NCI-H2029 treated with DMSO at 0.1 percent for 48 hours (cell line): ENCODE measurements at places on chromosomes 11 and 22.

DNA sequence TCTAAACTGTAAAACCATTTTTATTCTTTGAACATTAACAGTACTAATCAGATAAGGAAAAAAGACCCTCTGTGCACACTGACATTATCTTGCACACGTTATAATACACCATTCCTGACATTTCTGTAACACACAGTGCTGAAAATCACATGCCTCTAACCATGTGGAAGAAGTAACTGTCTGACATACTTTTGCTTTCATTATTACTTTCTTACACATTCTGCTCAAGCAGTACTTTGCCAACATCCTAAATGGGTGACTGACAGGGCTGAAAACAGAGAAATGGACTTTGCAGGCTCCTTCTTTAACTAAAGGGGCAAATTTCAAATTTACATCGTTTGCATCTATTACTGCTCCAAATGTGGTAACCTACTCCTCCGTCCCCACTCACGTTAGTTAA, 22.8 kb upstream of the TP53AIP1 start:
- DNase-seq, result no peak

- DNase-seq, result peak; percentile 44
Observed at GRCh38 chr11:72005347-72006260, 6.9 kb downstream of the IL18BP start.

DNA sequence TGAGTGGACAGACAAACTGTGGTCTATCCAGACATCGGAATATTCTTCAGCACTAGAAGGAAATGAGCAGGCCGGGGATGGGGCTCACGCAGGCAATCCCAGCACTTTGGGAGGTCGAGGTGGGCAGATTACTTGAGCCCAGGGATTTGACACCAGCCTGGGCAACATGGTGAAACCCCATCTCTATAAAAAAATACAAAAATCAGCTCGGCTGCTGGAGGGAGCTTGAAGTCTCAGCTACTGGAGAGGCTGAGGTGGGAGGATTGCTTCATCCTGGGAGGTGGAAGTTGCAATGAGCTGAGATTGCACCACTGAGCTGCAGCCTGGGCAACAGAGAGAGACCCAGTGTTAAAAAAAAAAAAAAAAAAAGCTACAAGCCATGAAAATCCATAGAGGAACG, 8.0 kb upstream of the CTSD start:
- DNase-seq, result no peak

DNA sequence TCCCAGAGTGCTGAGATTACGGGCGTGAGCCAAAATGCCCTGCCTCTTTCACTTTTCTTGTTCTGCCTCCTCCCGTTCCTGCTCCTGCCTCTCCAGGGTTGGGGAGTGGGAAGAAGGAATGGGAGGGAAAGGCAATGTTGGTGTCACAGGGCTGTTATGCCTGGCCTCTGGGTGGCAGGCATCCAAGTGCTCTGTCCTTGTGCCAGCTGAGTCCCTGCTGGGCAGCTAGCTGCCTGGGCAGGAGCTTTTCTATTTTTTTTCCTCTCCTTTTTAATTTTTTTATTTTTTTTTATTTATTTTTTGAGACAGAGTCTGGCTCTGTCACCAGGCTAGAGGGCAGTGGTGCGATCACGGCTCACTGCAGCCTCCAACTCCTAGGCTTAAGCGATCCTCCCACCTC, 4.1 kb upstream of the SAC3D1 start:
- DNase-seq, result no peak
